ENCODE measurements at places on chromosomes 7 and 10.

GRCh38 chr7:47186316-47186715 is 395.6 kb downstream of the TNS3 start:
- no peak for DNase-seq

GRCh38 chr7:80521809-80522208 is 9.9 kb upstream of the GNAT3 start:
- DNase-seq: no peak

GRCh38 chr10:74419958-74420375 is 268.9 kb downstream of the ADK start:
- DNase-seq: peak; percentile 2

DNA sequence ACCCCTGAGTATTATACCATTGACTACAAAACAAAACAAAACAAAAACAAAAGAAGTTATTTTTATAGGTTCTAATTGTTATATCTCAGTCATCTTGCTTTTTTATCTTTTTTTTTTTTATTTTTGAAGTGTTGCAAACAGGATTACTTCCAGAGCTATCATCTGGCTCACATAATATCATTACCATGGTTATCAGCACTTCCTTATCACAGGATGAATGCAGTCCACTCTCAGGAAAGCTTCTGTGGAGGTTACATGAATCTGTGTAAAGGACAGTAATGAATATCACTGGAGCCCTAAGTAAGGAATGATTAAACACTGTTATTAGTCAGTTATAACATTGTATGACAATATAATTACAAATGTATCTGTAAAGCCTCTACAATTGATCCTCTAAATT is 451.5 kb downstream of the PLXDC2 start:
- no peak for DNase-seq

GRCh38 chr10:33136271-33136670 is 178.2 kb upstream of the ITGB1 start:
- no peak for DNase-seq

- no peak for DNase-seq
These were observed 150.5 kb upstream of the PPP2R2D start for GRCh38 chr10:131750171-131750895.

DNA sequence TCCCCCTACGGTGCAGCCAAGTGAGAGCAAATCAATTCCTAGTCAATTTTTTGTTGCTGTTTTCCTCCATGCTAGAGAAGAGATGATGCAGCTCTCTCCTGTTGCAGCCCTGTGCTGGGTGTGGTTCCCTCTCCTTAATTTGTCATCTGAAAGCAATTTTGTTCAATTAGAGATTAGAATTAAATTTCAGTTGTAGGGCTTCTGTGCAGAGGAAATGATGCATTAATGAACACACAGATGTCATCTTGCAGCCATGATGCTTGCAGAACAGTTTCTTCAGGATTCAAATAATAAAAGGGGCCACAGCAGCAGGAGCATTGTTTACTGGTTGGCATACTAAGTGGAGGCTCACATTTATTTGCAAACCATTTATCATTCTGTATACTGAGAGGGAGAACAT is 266.0 kb downstream of the AUTS2 start:
- no peak for DNase-seq
